Hematopoietic multipotent progenitor cell treated with erythropoietin and hydrocortisone succinate and interleukin-3 and kit ligand, for 15 days (in vitro differentiated cells): ENCODE measurements at places on chromosomes 2 and 18.

- no peak for DNase-seq
These were observed 34.2 kb downstream of the PMS1 start for GRCh38 chr2:189818249-189819038.

GRCh38 chr2:235521844-235522243 is 28.0 kb downstream of the AGAP1 start:
- peak; percentile 5 for DNase-seq

DNA sequence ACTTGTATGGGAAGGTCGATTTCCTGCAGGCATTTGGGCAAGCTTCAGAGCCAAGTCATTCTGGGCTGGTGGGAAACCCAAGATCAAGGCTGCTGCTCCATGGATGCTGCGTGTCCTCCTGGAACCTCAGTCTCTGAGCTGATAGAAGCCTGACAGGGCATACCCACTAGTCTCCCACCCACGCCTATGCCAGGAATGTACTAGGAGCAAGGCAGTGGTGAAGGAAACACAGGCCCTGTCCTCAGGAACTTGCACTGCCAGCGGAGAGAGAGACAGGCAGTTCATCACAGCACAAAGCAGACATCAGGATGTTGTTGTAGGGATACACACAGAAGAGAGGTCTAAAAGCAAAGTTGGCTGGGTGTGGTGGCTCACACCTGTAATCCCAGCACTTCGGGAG is 84.2 kb downstream of the PLB1 start:
- DNase-seq = no peak

- peak; percentile 14 for DNase-seq
These were observed 160.8 kb upstream of the HAAO start for GRCh38 chr2:42953216-42953615.

GRCh38 chr2:36367895-36368353 is 12.3 kb downstream of the CRIM1 start:
- no peak for DNase-seq

DNA sequence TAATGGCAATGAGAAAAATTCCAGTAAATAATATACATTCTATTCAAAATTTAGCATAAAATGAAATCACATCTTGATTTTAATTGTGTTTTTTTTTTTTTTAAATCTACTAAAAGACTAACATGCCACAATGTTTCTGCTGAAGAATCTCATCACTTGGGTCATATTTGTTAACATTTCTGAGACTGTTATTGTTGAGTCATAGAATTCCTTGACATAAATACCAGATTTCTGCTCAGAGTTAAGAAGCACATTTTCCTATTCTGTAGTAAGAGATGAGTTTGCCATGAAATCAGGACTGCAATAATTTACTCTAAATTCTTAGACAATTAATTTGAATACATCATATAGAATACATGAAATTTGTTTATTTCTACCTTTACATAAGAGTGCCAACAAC is 154.9 kb upstream of the KYNU start:
- DNase-seq = no peak

DNA sequence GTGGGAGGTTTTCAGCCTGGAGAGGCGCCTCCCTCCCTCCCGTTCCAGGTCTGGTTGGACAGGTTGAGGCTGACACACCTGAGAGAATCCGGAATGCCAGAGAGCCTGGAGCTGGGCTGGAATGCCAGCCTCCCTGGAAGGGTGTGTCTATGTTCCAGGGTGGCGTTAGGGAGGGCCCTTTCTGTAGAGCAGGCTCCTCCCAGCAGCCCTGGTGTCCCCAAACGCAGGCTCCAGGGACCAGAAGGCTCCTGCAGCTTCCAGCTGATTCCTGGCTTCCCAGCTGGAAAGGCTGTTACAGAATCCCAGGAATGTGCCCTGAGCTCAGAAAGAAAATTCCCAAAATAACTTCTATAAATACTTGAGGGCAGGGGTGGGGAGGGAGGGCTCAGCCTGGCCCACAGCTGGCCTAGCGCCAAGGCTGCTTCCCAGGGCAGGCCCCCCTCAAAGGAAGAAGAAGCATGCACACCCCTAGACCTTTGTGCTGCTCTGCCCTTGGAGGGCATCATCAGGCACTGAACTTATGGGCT is 85.4 kb downstream of the STPG4 start:
- DNase-seq = no peak

GRCh38 chr2:75896779-75897366 is 186.2 kb upstream of the GCFC2 start:
- no peak for DNase-seq

DNA sequence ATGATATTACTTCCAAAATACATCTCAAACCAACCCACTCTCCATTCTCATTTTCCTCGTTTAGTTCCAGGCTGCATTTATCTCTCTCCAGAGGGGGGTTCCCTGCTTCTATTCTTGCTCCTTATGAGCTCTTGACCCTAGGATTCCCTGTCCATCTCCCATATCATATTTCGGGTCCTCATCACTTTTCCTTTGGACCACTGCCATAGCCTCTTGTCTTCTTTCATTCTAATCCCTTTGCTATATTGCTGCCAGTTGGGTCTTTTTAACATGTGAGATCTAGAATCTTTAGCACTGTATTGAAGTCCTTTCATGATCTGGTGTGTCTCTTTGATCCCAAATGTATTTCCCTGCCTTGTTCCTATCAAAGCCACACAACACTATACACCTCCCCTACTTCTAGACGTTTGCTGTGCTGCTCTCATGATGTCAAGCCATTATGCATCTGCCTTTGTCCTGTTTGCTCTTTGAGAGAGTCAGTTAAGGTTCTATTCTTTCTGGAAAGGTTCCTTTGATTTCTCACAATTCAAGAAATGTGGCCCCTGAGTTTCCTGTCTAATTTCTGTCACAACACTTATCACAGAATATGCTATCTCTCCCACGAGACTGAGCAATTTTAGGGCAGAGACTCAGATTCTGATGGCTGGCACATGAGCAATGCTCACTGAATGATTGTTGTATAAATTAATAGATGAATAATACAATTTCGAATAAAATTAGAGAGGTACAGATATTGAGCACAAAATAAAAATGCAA is 43.2 kb upstream of the SESTD1 start:
- no peak for DNase-seq

DNA sequence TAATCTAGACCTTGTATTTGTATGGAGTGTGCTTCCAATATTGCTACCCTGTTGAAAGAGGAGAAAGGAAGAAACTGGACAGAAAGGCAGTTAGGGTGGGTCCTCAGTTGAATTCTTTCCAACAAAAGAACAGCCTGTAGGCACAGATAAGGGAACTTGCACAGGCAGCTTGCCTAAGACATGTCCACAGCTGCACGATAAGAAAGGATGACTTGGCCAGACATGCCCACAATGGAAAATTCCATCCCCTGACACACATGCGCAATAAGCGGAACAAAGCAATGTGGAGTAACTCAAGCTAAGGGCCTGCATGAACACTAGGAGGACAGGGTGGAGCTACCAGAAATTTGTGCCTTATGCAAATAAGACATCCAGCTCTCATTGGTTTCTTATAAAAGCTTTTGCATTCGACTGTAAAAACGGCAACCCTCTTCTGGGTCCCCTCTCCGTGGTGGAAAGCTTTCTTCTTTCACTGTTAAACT is 1084.7 kb upstream of the NXPH2 start:
- no peak for DNase-seq

DNA sequence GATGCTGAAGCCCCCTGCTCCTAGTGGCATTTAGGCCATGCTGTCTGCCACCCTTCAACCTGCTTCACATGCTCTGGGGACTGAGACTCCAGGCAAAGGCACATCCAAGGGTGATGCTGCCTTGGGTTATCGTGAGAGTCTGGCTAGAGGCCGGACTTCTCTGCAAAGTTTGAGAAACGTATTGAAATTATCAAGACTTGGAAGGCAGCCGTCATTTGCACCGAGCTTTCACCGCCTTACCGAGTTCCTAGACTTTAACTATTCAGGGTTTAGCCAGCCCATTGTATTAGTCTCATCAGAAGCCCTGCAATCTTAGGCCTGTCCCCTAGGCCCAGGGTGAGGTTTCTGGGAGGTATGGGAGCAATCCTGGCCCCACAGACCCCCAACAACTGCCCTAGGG is 34.0 kb downstream of the RDH14 start:
- no peak for DNase-seq

DNA sequence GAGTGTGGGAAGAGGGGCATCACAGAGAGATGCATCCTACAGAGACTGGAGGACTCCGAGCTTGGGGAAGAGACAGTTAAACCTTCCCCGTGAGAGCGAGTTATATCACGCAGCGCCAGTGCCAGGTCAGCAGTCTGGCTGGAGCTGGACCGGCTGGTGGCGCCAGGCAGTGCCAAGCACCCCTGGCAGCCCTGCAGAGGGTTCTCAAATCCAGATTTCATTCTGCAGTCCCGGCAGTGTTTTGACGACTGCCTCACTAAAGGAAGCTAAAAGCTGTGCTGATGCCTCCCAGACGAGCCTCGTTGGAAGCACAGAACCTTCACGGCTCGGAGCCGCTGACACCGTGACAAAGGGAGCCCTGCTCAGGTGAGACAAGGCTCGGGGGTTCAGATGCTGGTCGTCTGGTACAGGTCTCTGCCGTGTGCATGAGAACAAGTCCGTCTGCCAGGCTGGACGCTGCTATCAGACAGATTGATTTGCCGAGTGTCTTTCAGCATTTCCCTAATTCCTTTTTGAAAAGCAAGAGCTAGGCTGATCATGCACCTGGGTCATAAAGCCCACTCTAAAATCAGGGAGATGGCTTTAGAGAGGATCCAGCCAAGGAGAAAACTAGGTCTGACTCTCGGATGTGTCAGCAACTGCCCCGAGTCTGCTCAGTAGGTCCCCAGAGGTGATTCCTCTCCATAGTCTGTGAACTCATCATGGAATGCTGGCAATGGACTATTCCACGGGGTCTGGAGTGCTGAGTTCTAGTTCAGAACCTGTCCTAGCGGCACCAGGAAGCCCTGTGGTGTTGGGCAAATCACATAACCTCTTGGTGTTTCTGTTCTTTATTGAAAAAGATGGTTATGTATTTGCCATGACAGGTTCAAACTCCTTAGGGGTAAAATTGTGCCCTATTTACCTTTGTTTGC is 240.6 kb downstream of the SOX11 start:
- no peak for DNase-seq

- DNase-seq = no peak
These were observed 78.0 kb downstream of the PTPN4 start for GRCh38 chr2:119837759-119838158.

- no peak for DNase-seq
These were observed 47.4 kb upstream of the MTCL1 start for GRCh38 chr18:8657873-8658470.
